NCI-H2029 treated with DMSO at 0.1 percent for 48 hours (cell line): ENCODE measurements at places on chromosomes 5 and 9.

- no peak for DNase-seq
These were observed 12.6 kb downstream of the SLC6A7 start for GRCh38 chr5:150202501-150202900.

- DNase-seq = no peak
These were observed 550 bp upstream of the TMEM245 start for GRCh38 chr9:109120204-109120789.

- no peak for DNase-seq
These were observed 17.6 kb downstream of the HAPLN1 start for GRCh38 chr5:83703059-83703458.

- DNase-seq = no peak
These were observed 81.5 kb downstream of the PRKACG start for GRCh38 chr9:68932458-68932857.

- DNase-seq = peak; percentile 1
These were observed 28.7 kb upstream of the UBAC1 start for GRCh38 chr9:135989722-135990467.

GRCh38 chr5:137596941-137597340 lies 97.8 kb upstream of the SPOCK1 start:
- no peak for DNase-seq

DNA sequence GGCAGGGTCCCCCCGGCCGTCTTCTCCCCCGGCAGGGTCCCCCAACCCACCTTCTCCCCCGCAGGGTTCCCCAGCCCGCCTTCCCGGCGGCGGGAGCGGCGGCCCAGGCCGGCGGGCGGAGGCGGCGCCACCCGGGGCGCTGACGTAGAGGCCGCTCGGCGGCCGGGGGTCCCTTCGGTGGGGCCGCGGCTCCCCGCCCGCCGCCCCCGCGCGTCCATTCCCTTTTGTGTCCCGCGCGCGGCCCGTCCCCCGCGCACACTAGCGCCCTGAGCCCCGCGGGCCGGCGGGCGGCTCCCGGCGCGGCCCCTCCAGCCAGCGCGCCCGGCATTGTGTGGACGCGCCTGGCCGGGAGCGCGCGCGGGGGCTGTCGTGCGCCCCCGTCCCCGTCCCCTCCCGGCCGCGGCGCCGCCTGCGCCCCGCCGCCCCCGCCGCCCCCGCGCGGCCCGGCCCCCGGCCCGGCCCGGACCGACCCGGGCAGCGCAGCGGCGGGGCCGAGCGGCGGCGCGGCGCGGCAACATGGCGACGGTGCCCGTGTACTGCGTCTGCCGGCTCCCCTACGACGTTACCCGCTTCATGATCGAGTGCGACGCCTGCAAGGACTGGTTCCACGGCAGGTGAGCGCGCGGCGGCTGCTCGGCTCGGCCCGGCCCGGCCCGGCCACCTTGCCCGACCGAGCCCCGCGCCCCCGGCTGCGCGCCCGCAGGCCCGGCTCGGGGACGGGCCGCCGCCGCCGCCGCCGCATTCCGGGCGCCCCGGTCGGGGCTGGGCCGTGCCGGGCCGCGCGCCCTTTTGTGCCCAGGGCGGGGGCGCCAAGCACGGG lies at the start of gene PHF2:
Gene PHF2, plus strand, starts transcription at position 327 of the 820 bp plus-strand sequence. Its CDS starts 190 bp downstream, at position 517.
- no peak for DNase-seq

- no peak for DNase-seq
These were observed 7.2 kb upstream of the SNX30 start for GRCh38 chr9:112743216-112743836.

DNA sequence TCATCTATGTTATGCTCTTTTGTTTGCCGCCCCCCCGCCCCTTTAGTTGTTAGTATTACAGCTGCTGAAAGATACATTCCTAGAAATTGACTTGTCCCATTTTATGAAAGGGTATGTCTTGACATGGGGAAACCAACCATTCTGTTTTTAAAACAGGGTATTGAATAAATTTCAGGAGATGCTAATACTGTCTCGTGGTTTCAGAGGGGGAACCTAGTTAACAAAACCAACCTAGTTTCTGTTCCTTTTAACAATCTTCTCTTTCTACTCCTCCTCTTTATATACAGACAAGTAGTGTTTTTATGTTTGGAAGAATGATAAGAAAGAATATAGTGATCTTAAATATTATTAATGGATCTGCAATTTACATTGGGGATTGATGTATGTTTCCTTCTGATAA lies 3.5 kb downstream of the PIP5K1B start:
- DNase-seq = no peak

GRCh38 chr5:137937994-137938750 lies 48.9 kb downstream of the PKD2L2 start:
- DNase-seq = no peak

DNA sequence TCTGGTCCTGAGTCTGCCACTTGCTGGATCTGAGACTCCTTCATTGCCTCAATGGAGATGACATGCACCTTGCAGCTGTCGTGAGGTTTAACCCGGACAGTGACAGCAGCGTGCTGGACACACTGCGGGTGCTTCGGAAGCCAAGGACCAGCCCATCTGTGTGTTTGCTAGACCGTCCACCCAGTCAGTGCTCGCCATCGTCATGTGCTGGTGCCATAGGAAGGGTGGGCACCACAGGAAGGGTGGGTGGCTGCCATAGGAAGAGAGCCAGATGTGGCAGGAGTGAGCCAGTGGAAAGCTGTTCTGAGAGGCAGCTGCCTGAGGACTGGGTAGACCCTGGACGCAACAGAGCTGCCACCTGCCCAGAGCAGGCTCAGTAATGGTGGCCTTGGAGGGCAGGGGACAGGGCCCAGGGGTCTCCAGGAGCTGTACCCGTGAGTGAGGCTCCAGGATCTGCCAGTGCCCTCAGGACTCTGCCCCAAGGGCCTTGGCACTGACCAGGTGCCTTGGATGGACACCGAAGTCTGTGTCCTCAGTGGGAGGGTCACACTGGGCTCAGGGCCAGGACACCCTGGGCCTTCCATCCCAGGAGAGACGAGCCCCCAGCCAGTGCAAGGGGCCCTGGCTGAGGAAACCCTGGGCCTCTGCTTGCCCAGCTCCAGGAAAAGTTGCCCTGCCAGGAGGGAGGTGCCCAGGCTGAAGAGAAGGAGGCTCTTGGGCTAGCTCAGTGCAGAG lies 21.8 kb downstream of the FLT4 start:
- DNase-seq = no peak

DNA sequence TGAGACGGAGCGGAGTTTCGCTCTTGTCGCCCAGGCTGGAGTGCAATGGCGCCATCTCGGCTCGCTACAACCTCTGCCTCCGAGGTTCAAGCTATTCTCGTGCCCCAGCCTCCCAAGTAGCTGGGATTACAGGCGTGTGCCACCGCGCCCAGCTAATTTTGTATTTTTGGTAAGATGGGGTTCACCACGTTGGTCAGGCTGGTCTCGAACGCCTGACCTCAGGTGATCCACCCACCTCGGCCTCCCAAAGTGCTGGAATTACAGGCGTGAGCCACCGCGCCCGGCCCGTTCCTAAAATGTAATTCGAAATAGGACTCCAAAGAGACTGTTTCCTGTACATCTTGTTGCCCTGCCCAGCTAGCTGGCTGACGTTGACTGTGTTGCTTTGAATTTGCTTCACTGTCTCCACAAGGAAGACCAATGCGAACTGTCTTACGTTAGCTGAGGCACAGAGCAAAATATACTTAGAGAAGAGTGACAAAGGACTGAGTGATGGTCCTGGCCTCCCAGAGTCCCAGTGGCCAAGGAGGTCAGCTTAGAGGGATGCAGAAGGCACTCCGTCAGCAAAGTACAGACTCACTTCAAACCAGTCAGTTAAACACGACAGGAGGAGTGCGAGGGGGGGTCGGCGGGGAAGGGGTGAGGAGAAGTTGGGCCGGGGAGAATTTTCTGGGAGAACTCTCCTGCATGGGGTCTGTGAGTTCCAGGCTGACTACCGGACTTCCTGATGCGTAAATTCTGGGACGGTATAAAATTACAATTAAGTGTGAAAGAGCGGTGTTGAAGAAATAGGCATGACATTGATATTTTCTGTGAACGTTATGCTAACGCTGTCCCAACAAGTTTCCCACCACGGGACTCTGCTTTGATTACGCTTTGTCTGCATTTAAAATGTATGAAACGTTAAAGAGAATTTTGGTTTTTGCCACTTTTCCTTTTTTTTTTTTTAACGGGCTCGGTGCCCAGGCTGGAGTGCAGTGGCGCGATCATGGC lies 6.8 kb upstream of the TRIM41 start:
- no peak for DNase-seq

- peak; percentile 5 for DNase-seq
These were observed 431.3 kb upstream of the ITGA1 start for GRCh38 chr5:52356311-52356918.

DNA sequence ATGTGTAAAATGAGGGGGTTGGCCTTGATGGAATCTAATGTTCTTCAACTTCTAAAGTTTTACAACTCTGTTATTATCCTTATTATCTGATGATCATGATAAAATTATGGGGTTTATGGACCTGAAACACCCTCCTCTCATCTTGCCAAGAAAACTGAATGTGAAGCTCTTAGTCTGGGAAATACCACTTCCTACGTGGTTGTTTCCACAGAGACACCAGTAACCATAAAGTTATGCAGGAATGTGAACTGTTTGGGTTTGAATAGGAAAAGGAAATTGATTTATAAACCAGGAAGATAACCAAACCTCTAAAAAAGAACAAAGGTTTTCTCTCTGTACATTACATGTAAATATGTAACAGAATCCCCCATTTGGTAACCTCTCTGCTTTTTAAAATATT lies 28.3 kb upstream of the RAI14 start:
- no peak for DNase-seq

DNA sequence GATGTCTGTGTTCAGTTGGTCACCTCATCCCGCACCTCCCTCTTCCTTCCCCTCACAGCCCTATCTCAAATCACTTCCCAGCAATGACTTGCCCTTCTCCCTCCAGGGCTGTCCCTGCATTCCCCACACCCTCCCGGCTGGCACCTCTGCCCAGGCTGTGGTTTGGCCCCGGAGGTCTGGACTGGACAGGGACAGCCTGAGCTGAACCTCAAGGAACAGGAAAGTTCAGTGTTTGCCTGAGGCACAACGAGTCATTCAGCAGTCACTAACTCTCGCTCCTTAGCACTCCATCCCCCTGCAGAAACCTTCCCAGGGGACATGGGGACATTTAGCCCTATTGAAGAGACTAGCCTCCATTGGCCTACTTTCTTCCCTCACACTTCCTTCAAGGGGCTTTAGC lies 58.3 kb upstream of the MAP3K1 start:
- no peak for DNase-seq

GRCh38 chr5:108700930-108701329 lies 46.8 kb upstream of the FER start:
- DNase-seq = no peak

- no peak for DNase-seq
These were observed 224.5 kb downstream of the DOCK8 start for GRCh38 chr9:438961-439768.

DNA sequence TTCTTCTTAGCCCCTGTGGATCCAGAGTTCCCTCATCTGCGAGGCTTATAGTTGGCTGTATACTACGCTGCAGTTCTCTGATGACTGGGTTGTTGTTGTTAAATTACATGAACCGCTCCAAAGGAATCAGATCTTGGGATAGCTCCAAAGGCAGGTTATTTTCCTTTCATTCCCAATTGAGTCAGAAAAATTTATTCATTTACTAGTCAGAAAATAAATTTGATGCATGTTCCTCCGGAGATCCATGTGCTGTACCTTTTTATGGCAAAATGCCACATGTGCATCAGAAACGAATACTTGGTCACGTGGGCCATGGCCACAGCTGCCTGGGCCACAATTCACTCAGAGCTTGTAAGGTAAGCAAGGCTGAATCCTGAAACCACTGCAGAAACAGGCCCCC lies 304.0 kb downstream of the NR2F1-AS1 start:
- DNase-seq = no peak

DNA sequence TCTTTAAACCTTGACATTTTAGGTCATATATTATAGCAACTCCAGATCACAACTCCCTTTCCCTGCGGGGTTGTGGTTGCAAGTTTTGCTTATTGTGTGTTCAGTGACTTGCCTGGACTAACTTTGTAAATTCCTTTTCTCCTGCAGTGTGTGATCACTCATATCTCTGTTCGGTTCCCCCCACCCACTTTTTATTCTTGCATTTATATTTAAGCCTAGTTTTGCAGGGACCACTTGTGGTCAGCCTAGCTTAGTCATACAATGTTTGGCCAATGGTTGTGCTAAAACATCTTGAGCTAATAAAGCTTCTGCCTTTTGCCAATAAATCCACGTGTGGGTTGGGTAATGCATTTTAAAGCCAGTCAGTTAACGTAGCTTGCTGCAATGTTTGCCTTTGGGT lies 146.5 kb upstream of the IRX4 start:
- no peak for DNase-seq

GRCh38 chr5:56561455-56561854 lies 253.9 kb upstream of the MAP3K1 start:
- no peak for DNase-seq

- DNase-seq = no peak
These were observed 74.8 kb downstream of the CDK5RAP2 start for GRCh38 chr9:120505186-120505585.

DNA sequence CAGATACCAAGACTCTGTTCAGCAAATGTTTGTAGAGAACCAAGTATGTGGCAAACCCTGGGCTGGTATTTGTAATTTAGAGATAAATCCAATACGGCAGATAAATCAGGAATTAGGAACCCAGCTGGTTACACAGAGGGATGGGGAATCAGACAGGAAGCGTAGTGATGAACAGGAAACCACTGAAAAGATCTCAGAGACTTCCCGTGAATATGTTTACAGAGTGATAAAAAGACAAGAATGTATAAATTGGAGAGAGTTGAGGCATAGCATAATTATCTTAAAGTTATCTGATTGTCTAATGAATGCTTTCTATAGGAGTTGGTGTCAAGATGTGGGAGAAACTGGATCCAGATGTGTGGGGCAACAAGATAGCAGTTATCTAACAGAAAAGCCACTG lies 246.6 kb upstream of the SMARCA2 start:
- no peak for DNase-seq

GRCh38 chr5:115461506-115462290 lies 82.9 kb downstream of the FEM1C start:
- no peak for DNase-seq

GRCh38 chr9:80218328-80218727 lies 646.6 kb downstream of the TLE4 start:
- DNase-seq = no peak

DNA sequence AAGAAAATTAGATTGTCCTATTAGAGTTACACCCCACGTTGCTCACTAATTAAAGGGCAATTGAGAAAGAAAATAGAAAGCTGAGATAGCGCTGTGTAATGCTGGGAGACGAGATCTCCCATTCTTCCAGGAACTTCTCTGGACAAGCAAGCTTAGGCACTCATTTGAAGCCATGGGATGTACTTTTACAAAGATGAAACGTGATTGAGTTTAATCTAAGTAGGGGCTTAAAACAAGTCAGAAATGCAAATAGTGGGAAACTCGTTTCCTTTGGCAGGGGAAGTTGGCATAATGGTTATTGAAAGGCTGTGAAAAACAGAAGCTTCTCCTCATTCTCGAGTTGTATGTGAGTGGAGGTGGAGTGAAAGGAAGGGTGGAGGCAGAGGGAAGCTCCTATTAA lies 3.7 kb downstream of the PRDM6 start:
- no peak for DNase-seq
